ENCODE measurements at places on chromosomes 1 and 21. TPM values are rescaled to one million over a fixed set of nuclear protein-coding genes. Genes with fewer than 3 reads are reported as not detected.

DNA sequence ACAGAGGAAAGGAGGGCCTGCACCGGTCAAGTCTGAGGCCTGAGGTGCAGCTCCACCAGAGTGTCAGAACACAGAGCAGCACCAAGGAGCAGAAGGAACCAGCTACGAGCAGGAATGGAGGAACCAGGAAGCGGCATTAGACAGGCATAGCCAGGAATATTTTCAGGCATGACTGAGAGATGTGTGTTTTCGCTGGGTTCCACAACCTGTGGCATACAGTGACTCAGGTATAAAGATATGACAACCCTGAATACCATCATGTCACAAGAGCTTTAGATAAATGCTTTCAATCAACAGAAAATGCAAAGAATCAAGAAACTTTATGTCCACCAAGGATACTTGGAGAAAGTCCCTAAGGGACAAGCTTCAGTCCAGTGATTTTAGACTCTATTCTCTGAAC, 189.3 kb upstream of the NRIP1 start:
- no peak for DNase-seq

DNA sequence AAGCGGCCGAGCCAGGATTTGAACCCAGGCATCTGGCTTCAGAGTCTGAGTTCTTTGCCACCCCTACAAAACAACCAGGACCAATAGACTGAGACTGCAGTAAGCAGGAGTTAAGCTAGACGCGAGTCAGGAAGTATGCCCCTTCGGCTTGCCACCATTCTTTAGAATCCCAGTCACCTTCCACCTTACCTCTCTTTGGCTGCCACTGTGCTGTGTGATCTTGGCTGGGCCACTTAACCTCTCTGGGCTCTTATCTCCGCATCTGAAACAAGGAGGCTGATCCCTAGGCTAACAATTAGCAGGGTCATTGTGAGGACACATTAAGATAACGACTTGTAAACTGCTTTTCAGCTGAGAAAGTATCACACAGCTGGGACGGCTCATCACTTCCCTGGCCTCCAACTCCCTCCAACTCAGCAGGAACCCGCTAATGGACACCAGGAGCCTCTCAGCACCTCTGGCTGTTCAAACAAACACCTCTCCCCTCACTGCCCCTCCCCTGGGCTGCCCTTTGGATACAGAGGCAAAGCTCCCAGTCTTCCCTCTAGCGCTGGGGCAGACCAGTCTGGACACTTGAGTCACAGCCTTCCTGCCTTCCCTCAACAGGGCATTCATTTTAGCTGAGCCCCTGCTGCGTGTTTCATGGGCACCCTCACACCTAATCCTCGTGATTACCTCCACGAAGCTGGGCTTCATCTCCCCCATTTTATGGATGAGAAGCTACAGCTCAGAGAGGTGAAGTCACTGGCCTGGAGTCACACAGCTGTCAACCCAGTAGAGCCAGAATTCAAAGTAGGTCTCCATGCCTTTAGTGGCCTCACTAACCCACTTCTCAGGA, 83.2 kb downstream of the CAMK2N1 start:
- DNase-seq, result no peak

DNA sequence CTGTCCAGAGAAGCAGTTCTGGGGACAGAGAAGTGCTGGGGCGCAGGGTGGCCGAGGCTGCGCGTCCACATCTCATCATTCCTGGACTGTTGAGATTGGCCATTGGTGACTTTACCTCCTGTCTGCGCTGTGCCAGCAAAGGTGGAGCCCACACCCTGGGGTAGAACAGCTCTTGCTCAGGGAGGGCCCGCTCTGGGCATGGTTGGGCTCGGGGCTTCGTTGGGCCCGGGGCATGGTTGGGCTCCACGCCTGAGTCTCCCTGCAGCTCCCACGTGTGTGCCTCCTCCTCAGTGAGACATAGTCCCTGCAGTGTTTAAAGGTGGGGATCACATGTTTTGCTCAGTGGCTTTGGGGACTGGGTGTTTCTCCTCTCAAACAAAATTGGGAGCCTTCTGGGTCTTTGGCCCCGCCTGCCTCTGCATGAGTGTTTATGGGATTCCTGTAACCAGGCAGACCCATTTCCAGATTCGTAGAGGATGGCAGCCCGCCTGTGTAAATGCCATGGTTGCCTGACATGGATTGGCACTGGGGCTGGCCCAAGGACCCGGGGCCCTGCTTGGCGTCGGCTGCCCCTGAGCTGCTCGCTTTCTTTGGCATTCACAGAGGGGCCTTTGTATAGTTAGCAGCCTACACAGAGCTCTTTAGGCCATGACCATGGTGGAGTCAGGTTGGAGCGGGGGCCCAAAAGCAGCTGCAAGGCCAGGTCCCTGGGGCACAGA, 104.6 kb downstream of the TLR5 start:
- DNase-seq, result peak; percentile 49

GRCh38 chr1:5917281-5917590, 75.0 kb downstream of the NPHP4 start:
- no peak for DNase-seq

DNA sequence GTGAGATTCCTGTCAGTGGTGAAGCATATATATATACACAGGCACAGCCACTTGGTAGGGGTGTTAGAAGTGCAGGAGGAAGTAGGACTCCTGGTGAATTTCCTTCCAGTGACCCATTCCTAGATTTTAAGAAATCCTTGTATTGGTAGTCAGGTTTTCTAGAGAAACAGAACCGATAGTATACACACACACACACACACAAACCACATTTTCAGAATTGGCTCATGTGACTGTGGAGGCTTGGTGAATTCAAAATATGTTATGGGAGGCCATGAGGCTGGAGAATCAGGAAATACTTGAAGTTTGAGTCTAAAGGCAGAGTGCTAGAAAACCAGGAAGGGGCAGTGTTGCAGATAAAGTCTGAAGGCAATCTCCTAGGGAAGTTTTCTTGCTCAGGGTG, 114.2 kb downstream of the FCRL5 start:
- DNase-seq, result no peak

- no peak for DNase-seq
Observed at GRCh38 chr1:104195395-104195794, 445.7 kb downstream of the AMY1C start.

DNA sequence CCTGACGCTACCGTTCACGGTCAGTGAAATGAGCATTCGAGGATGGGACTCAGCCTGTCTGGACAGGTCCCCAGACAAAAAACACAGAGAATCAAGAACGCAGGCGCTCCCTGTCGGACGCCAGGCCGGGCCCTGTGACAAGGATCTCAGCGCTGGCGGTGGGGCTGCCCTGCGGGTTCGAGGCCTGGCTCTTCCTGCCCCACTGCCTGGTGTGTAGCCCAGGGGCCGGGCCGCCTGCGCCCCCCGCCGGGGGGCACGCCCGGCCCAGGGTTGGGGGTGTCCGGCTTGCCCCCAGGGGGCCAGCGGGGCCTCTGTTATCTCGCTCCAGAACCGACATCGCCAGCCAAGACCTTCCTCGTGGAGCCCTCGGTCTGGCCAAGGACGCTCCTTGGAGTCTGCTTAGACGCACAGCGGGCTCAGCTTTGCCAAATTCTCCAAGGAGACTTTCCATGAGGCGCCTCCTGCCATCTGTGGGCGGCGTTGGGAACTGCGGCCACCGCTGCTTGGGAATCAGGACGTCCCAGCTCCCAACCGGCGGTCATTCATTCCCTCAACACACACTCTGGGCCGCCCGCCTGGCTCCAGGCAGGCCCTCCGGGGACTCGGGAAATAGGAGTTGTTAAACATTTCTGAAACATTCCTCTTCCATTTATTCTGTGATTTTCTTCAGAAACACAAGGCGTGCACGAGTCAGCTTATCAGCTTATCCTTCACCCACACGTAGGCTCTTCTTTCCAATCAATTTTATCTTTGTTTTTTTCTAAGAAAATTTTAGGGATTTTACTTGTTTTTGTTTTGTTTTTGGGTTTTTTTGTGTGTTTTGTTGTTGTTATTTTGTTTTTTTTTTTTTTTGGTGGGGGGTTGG, 11.3 kb upstream of the RIPK4 start:
- DNase-seq, result peak; percentile 92

GRCh38 chr1:234962340-234962989, 166.2 kb downstream of the TOMM20 start:
- no peak for DNase-seq

DNA sequence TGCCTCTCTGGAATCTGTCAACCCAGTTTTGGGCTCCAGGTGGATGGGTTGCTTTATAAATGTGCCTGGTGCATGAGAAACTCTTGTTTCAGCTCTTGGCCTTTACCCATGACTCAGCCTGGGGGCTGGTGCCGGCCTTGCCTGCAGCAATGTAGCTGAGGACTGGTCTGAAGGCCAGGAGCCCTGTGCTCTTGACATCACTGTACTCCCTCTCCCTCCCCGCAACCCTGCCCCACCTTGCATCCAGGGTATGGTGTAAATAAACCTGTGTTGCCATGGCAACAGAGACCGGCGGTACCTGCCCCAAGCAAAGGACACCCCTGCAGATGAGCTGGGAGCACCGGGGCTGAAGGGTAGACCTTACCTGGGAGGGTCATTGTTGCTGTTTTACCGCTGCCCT, 13.3 kb downstream of the FAM151A start:
- peak; percentile 84 for DNase-seq

- no peak for DNase-seq
Observed at GRCh38 chr21:28758042-28758882, 234.4 kb downstream of the LTN1 start.

DNA sequence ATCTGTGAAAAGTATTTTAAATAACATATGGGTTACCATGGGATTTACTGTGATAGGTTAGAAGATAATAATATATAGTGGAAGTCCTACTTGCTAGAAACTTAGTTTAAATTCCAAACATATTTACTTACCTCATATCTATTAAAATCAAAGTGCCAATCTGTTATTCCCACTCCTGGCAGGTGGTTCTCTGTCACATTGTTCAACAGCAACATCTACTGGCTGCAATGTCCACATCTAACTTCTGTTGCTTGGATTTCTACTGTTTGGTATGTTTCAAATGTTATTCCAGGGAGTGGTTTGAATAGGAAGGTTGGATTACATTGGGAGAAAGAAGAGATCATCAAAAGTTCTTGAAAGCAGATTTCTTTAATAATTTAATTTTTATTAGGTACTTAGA, 122.5 kb upstream of the NCAM2 start:
- DNase-seq, result no peak

DNA sequence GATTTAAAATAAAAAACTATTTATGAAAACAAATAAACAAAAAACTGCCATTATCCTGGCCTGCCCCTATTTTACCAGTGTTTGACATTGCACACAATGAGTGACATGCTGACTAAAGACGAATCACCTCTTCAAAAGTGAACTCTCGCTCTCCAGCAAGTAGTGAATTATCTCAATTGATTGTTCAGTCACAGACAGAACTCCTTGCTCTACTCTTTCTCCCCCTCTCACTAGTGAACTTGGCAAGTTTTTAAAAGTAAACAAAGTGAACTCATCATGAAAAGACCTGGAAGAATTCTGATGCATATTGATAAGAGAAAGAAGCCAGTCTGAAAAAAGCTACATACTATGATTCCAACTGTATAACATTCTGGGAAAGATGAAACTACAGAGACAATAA, 4.7 kb upstream of the C1orf52 start:
- no peak for DNase-seq

NBPF8 gene
- total RNA-seq, result 2.5 TPM

RGS18 gene
- total RNA-seq, result not detected

PLA2G4A gene
- 1.1 TPM for total RNA-seq

TP73 gene
- 1.6 TPM for total RNA-seq

CR1L gene
- total RNA-seq, result 0.48 TPM

TFF2 gene
- total RNA-seq, result not detected

DNAI4 gene
- 1.6 TPM for total RNA-seq

All from H7 (cell line).